ENCODE measurements at places on chromosomes 16 and 17. TPM values are rescaled to one million over a fixed set of nuclear protein-coding genes. Genes with fewer than 3 reads are reported as not detected.
A peak's percentile ranks its signal among the peaks of the same experiment; 100 is the strongest.

Gene CACNA1H
- 2.6 TPM for total RNA-seq

Gene TEKT1
- total RNA-seq: not detected

Gene PLCG2
- total RNA-seq: 8.4 TPM

Gene SMIM36
- total RNA-seq: not detected

Gene OXLD1
- total RNA-seq: 21.7 TPM

- no peak overlapping the region for H3K4me3 ChIP-seq
- no peaks in the 10 kb centered on the region for H3K36me3 ChIP-seq
- no peak overlapping the region for H3K27ac ChIP-seq
- peaks cover 7% of the 10 kb centered on the region for H3K4me1 ChIP-seq
- no peaks in the 10 kb centered on the region for H3K27me3 ChIP-seq
These were observed 45.9 kb downstream of the ABAT start for GRCh38 chr16:8720080-8720966.

- no peaks in the 10 kb centered on the region for H3K4me1 ChIP-seq
- H3K36me3 ChIP-seq: peaks cover 30% of the 10 kb centered on the region
- no peaks in the 10 kb centered on the region for H3K27me3 ChIP-seq
- no peak for DNase-seq
- no peak overlapping the region for H3K27ac ChIP-seq
These were observed 16.8 kb upstream of the COG7 start for GRCh38 chr16:23469814-23470213.

DNA sequence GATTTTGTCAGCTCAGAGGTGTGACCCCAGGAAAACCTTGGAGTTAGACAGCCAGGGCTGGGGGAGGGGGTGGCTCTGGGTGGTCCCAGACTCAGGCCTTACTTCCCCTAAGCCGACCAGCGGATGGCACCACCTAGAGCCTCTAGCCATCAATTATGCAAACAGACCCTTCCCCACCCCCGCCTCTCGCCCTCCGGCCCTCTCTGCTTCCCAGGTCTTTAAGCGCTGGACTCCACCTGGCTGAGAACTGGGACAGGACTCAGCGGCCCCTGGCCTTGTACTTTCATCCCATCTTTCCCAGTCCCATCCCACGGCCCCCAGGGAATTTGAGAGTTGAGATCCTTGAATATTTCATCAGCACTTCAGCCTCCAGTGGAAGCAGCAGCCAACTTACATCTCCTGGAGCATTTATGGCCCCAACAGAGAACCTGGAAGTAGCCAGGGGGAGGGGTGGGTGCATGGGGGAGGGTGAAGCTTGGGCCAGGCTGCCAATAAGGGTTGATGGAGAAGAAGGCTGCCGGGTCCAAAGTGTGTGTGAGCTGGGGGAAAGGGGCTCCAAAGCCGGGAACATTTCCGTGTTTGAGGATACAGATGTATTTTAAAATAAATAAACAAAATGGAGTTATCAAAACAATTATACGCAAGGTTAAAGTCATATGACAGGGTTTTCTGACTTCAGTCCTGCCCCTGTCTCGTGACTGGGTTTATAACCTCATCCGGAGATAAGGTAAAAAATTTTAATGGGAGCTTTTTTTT, 7.5 kb upstream of the JUP start:
- peak overlapping the region; percentile 91 for H3K27ac ChIP-seq
- H3K4me1 ChIP-seq: peaks cover 34% of the 10 kb centered on the region
- no peaks in the 10 kb centered on the region for H3K27me3 ChIP-seq
- H3K4me3 ChIP-seq: no peak overlapping the region

- no peak for DNase-seq
- no peak overlapping the region for H3K4me3 ChIP-seq
- no peak overlapping the region for H3K27ac ChIP-seq
- H3K27me3 ChIP-seq: no peaks in the 10 kb centered on the region
These were observed 3.1 kb upstream of the CIAO3 start for GRCh38 chr16:743794-744500.

DNA sequence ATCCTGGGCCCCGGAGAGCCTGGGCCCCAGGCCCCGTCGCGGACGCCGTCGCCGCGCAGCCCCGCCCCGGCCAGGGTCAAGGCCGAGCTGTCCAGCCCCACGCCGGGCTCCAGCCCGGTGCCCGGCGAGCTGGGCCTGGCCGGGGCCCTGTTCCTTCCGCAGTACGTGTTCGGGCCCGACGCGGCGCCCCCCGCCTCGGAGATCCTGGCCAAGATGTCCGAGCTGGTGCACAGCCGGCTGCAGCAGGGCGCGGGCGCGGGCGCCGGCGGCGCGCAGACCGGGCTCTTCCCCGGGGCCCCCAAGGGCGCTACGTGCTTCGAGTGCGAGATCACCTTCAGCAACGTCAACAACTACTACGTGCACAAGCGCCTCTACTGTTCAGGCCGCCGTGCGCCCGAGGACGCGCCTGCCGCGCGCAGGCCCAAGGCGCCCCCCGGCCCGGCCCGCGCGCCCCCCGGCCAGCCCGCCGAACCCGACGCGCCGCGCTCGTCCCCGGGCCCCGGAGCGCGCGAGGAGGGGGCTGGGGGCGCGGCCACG, 36.8 kb upstream of the ZC3H18 start:
- H3K4me1 ChIP-seq: peaks cover 21% of the 10 kb centered on the region
- no peaks in the 10 kb centered on the region for H3K27me3 ChIP-seq
- no peak for DNase-seq
- peak overlapping the region; percentile 64 for H3K27ac ChIP-seq
- no peaks in the 10 kb centered on the region for H3K36me3 ChIP-seq
- peak overlapping the region; percentile 42 for H3K4me3 ChIP-seq

Data from heart left ventricle (tissue), 16 donors.